Endothelial cell of umbilical vein (primary cell): ENCODE measurements at places on chromosomes 2 and 18. TPM values are rescaled to one million over a fixed set of nuclear protein-coding genes. Genes with fewer than 3 reads are reported as not detected.
A peak's percentile ranks its signal among the peaks of the same experiment; 100 is the strongest.

DNA sequence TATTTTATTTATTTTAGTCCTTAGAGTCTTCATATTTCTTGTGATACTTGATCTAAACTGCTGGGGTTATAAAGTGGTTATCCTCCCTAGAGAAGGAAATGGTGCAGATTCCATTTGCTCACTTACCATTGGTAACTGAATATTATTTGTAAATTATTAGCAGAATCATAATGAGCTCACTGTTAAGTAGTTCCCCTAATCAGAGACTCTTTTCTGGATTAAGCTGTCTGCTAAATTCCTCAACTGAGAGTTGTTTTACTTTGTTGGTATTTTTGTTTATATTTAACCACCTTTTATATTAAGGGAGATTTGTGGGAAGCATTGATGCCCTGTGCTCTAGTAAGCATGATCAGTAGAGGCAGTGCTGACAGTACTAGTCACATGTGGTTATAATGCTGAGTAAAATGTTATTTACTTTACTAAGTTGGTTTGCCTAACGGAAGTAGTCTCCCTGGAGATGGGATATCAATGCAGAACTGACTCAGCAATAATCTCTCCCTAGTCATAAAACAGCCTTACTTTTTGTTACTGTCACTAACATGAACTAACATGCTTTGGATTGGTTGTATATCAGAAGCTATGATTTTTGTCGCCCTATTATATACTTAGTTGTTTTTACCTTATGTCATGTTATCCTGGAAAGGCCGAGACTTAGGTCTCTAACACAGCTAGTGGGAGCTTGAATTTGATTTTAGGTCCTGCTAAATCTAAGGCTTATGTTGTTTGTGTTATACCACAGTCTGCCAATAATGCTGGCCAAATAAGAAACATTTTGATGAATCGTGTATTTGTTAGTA is 166.7 kb downstream of the MCFD2 start:
- DNase-seq = peak; percentile 64

- DNase-seq = no peak
Measured at GRCh38 chr2:48220501-48220900, 309.5 kb upstream of the STON1 start.

DNA sequence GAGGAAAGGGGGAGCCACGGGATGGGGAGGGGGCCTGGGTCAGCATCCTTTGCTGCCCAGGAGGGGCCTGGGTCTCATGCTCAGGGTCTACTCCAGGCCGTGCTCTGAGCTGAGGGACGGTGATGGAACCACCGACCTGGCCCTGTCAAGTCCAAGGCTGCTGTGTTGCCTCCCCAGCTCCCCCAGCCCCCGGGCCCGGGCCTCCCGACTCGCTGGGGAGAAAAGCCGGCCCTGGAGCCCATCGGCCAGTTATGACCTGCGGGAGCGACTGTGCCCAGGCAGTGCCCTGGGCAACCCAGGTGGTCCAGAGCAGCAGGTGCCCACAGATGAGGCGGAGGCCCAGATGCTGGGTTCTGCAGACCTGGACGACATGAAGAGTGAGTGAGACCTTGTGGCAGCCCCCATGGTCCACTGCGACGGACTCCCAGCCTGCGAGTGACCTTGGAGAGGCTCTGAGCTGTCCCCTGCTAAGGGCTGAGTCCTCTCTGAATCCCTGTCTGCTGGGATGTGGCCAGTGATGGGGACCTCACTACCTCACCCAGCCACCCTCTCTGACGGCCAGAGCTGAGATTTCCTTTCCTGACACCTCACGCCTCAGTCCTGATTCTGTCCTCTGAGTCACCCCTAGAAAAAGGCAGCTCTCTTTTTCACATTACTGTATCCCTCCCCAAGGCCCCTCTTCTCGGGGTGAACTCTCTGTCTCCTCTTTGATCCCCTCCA is 2.7 kb downstream of the SLC4A3 start:
- DNase-seq = no peak

DNA sequence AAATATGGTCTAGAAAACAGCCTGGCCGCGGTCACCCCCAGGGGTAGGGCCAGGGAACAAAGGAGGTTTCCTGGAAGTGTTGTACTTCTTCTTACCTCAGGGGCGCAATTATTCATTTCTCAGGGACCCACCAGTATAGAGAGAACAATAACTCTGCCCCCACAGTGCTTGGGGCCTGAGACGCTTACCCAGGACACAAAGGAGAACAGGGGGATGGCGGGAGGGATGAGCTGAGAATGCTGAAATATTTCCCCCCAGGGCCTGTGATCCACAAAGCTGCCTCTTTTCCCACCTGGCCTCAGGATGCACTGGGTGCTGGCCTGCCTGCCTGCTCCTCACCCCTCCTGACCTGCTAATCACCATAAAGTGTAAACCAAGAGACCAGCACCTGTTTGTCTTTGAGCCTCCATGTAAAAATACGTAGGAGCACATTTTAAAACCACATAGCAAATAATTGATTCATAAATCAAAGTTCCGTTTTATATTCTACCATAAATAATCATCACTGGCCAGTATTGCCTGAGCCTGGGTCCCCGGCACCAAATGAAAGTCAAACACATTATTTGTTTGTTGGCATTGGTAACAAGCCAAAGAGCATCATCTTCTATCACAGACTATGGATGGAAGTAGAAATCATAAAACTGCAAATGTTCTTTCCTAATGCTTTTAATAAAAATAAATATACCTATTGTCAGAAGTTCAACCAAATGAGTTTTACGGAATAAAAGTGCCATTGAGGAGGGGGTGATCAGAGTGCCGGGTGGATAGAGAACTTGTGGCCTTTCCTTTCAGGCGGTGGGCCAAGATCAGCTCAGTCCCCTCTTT is 67.3 kb upstream of the RMDN2 start:
- DNase-seq = no peak

GRCh38 chr2:231469583-231469950 is 5.3 kb upstream of the NCL start:
- DNase-seq = no peak

- no peak for DNase-seq
Measured at GRCh38 chr2:21372654-21373053, 248.9 kb downstream of the TDRD15 start.

DNA sequence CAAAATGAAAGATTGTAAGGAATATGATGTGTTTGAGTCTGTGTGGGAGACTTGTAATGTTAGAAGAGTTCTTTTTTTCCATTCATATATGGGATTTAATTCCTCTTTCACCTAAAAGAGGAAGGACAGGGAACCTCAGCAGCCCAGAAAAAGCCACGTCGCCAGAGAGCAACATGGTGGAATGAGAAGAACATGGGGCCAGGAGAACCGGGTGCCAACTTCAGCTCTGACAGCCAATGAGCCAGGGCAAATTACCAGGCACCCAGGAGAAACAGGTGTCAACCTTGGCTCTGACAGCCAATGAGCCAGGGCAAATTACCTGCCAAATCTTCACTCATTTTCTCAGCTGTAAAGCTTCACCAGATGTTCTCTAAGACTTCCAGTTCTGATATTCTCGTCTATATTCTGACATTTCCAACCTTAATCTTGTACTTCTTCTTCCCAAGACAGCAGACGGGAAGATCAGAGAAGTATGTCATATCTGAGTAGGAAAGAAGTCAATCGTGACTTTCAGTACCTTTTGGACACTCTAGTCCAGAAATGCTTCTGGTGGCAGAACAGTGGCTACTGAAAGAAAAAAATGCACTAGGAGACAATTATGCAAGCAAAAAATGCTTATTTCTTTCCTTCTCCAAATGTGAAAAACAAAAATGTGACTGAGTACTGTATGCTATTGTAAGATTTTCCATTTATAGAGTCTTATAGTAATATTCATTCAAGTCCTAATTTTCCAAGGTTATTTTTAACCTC is 79.2 kb upstream of the COL5A2 start:
- no peak for DNase-seq

DNA sequence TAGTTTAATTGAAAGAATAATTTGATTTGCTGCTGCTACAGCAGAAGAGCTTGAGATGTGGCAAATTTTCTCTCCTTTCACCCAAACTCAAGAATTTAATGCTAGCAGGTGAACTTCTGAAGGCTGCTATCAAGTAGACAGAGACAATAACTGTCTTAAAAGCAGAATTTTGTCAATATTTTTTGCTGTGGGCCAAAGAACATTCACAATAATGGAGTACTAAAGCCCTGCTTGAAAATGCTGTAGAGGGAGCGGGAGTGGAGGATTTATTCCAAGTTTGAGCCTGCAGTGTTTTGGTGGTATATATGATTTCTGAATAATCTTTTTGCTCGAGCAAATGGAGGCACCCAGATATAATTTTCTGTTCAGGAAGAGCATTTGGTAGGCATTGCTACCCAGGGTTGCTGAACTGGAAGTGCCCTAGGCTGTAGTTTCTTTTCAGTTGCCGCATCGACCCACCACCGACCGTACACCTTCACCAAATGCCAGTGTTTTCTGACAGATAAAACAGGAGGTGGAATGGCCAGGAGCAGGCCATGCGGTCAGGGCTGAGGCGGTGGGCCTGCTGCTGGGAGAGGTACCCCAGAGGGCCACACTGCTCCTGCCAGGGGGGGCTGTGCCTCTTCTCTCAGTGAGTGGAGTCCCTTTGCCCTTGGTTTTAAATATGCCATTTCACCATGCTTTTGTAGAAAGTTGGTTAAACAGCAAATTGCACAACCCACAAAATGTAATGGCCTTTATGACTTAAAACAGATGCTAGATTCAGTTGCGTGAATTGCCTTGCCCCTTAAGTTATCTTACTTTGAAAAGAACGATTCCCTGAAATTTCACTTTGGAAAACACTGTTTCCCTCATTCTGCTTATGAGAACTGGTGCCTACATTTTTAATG is 36.4 kb downstream of the TSHZ1 start:
- DNase-seq = no peak

DNA sequence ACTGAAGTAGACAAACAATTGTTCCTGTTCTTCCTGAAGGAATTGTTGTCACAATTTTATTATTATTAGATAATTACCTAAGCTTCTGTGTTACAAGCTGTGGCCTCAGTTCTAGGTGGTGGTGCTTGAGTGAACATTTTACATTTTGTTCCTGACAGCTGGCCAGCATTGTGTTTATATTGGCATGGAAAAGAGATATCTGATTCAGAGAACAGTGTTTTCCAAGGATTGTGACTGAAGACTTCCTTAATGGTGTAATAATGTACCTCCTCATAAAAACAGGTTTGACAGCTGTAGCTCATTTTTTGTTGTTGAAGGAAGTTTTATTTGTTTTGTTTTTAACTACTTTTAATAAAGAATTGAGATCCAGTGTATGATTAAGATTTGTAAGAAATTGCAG is 95.2 kb downstream of the EPB41L5 start:
- DNase-seq = peak; percentile 97

GRCh38 chr2:177585234-177585863 is 192.8 kb downstream of the AGPS start:
- DNase-seq = no peak

Gene TUBB6
- total RNA-seq = 440 and 449 TPM in 2 replicates

Gene INHBB
- total RNA-seq = 0.67 and 1.8 TPM in 2 replicates
